ENCODE measurements at places on chromosomes 7 and 10.

GRCh38 chr7:7651479-7651878 lies 10.9 kb downstream of the UMAD1 start:
- no peak for DNase-seq
- no peaks in the 10 kb centered on the region for H3K27me3 ChIP-seq
- H3K36me3 ChIP-seq, result peaks cover 2% of the 10 kb centered on the region
- H3K27ac ChIP-seq, result no peak overlapping the region
- H3K4me3 ChIP-seq, result no peak overlapping the region
- H3K4me1 ChIP-seq, result peaks cover 13% of the 10 kb centered on the region

DNA sequence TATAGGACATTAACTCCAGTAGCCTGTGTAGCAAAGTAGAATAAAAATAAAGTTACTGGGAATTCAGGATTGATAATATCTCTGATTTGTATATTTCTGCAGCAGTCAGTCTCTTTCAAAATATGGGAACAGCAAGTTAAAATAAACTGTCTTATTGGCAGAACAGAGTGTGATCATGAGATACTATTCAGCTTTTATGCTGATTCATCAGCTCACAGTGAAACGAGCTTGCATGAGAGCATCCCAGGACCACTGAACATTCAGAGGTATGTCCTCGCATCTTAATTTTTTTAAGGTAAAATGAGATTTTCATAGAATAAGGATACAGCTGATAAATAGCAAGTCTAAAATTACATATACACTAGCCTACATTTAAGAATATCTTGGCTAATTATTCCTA lies 282.5 kb upstream of the MYO3A start:
- no peaks in the 10 kb centered on the region for H3K4me1 ChIP-seq
- H3K4me3 ChIP-seq, result no peak overlapping the region
- H3K36me3 ChIP-seq, result no peaks in the 10 kb centered on the region
- no peak for DNase-seq

- no peak overlapping the region for H3K4me3 ChIP-seq
- H3K36me3 ChIP-seq, result no peaks in the 10 kb centered on the region
- H3K27me3 ChIP-seq, result no peaks in the 10 kb centered on the region
- DNase-seq, result no peak
- no peaks in the 10 kb centered on the region for H3K4me1 ChIP-seq
These were observed 81.1 kb upstream of the GTF2IRD1 start for GRCh38 chr7:74372511-74373111.

GRCh38 chr7:44114586-44115310 lies 8.6 kb downstream of the POLD2 start:
- no peak overlapping the region for H3K27ac ChIP-seq
- H3K4me3 ChIP-seq, result no peak overlapping the region
- peaks cover 5% of the 10 kb centered on the region for H3K4me1 ChIP-seq
- peaks cover 41% of the 10 kb centered on the region for H3K36me3 ChIP-seq

DNA sequence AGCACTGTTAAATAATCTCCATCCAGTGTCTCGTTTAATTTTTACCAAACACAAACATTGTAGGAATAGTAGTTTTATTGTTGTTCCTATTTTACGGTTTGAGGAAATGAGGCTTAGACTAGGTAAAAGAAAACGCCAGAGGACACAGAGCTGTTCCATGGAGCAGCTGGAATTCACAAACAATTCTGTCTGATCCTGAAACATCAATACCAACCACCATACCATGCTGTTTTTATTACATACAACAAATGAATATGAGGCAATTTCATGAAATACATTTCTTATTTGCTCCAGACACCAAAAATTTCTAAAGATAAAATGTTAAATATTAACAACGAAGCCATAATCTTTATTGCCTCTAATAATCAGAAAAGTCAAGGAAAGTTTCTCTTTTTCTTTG lies 9.4 kb downstream of the MALRD1 start:
- H3K27me3 ChIP-seq, result no peaks in the 10 kb centered on the region
- no peak overlapping the region for H3K4me3 ChIP-seq
- no peak for DNase-seq
- H3K4me1 ChIP-seq, result no peaks in the 10 kb centered on the region
